ENCODE measurements at places on chromosomes 7 and 10. TPM values are rescaled to one million over a fixed set of nuclear protein-coding genes. Genes with fewer than 3 reads are reported as not detected.

ZCCHC24 gene
- 5.3 TPM for total RNA-seq

TEX47 gene
- not detected for total RNA-seq

CALML3 gene
- total RNA-seq = not detected

OR6B1 gene
- not detected for total RNA-seq

RAB11FIP2 gene
- total RNA-seq = 11.7 TPM

UTF1 gene
- not detected for total RNA-seq

SP4 gene
- 1.6 TPM for total RNA-seq

TRDMT1 gene
- total RNA-seq = 2.8 TPM

GNG11 gene
- total RNA-seq = 33.6 TPM

AOC1 gene
- total RNA-seq = not detected

TUBB8 gene
- 0.11 TPM for total RNA-seq

HTR5A gene
- not detected for total RNA-seq

PDZD7 gene
- total RNA-seq = 0.71 TPM

FAM180A gene
- not detected for total RNA-seq

NPSR1 gene
- not detected for total RNA-seq

AQP1 gene
- total RNA-seq = 0.44 TPM

ELN gene
- total RNA-seq = 0.10 TPM

ASIC3 gene
- total RNA-seq = 11.6 TPM

OR2A1 gene
- not detected for total RNA-seq

TRIM74 gene
- 0.52 TPM for total RNA-seq

PSD gene
- 0.72 TPM for total RNA-seq

TMUB1 gene
- 34.7 TPM for total RNA-seq

C10orf67 gene
- total RNA-seq = 0.06 TPM

BTBD16 gene
- 0.44 TPM for total RNA-seq

LRRC4 gene
- total RNA-seq = not detected

CALML5 gene
- total RNA-seq = not detected

FAM241B gene
- 19.0 TPM for total RNA-seq

AKR1C2 gene
- 3,442 TPM for total RNA-seq

ZNF438 gene
- total RNA-seq = 2.0 TPM

CHAT gene
- total RNA-seq = not detected

CPXM2 gene
- total RNA-seq = not detected

AMZ1 gene
- total RNA-seq = not detected

ATP6V1F gene
- 255 TPM for total RNA-seq

PLPP4 gene
- total RNA-seq = not detected

ELMO1 gene
- 2.8 TPM for total RNA-seq

CALCR gene
- total RNA-seq = not detected

NEUROD6 gene
- total RNA-seq = not detected

VKORC1L1 gene
- total RNA-seq = 40.8 TPM

SUPV3L1 gene
- 38.7 TPM for total RNA-seq

TAS2R41 gene
- total RNA-seq = not detected
